ENCODE measurements at places on chromosomes 5 and 9. TPM values are rescaled to one million over a fixed set of nuclear protein-coding genes. Genes with fewer than 3 reads are reported as not detected.

Gene PCDHA9
- not detected for total RNA-seq

Gene MAP1B
- total RNA-seq: 30.1 TPM

Gene ADCY2
- not detected for total RNA-seq

Gene SPINK6
- total RNA-seq: 28.1 TPM

Gene GMCL2
- not detected for total RNA-seq

Gene KCNT1
- not detected for total RNA-seq

Gene ADAMTS19
- total RNA-seq: not detected

Gene CARD19
- 76.0 TPM for total RNA-seq

Gene CD74
- 14.0 TPM for total RNA-seq

Gene DAB2IP
- 28.8 TPM for total RNA-seq

Gene SPINK5
- 0.95 TPM for total RNA-seq

Gene SLC34A3
- total RNA-seq: not detected

Gene TMEM232
- total RNA-seq: not detected

Gene FRMD3
- 0.23 TPM for total RNA-seq

Gene ENDOG
- total RNA-seq: 32.5 TPM

Gene CORO2A
- 22.3 TPM for total RNA-seq

Gene ITK
- total RNA-seq: not detected

Gene CD274
- total RNA-seq: 12.0 TPM

Gene SLC36A2
- not detected for total RNA-seq

Gene RASGRF2
- total RNA-seq: under 0.01 TPM

Gene SCGB3A2
- total RNA-seq: not detected

Gene FRMPD1
- total RNA-seq: under 0.01 TPM

Gene GALNT12
- total RNA-seq: 0.87 TPM

Gene MYOT
- total RNA-seq: not detected

Gene WNT8A
- not detected for total RNA-seq

Gene IFNA21
- total RNA-seq: not detected

Gene TAF11L5
- not detected for total RNA-seq

Gene CLIC3
- 8.7 TPM for total RNA-seq

Gene UBE2QL1
- total RNA-seq: not detected

Gene SPATA31E1
- not detected for total RNA-seq

Gene POLR3G
- total RNA-seq: 32.8 TPM

Gene DBH
- not detected for total RNA-seq

Gene DMRT3
- total RNA-seq: not detected

Gene SNX18
- 18.6 TPM for total RNA-seq

Gene DMRT2
- total RNA-seq: not detected

Gene BICD2
- total RNA-seq: 65.1 TPM

Gene SLC36A3
- total RNA-seq: not detected

Gene TSLP
- total RNA-seq: 0.78 TPM

Gene PITX1
- total RNA-seq: 4.2 TPM

Gene SLC22A4
- 2.2 TPM for total RNA-seq

Gene PDCD1LG2
- total RNA-seq: 10.8 TPM

Gene INSL6
- total RNA-seq: not detected

Gene FOXD4L5
- not detected for total RNA-seq

Gene PCDHAC1
- 0.16 TPM for total RNA-seq

Gene FST
- 230 TPM for total RNA-seq

Gene ANKRD33B
- 0.42 TPM for total RNA-seq

All from hair follicular keratinocyte (primary cell).